Left hindlimb (tissue), 1 donor: ENCODE measurements at places on chromosomes 3 and 15.

GRCh38 chr15:58164926-58165325, 26.7 kb downstream of the AQP9 start:
- DNase-seq = no peak

DNA sequence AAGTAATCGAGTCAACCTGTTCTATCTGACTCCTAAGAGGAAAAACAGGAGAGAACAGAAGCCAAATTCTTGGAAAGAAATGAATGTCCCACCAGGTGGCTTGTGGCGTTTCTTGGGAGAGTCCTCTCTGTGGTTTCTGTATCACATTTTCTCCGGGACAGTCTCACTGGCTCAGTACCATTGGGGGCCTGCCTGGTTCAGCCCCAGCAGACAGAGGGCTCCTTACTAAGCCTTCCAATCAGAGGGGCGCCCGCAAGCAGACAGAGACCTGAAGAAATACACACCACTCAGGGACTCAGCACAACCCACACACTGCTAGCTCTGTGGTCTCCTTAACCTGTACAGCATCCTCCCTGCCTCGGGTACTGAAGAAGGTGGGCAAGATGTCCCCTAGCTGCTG, 302.1 kb downstream of the TLE3 start:
- DNase-seq = no peak

- peak; percentile 47 for DNase-seq
Measured at GRCh38 chr3:16890597-16891333, 6.0 kb downstream of the PLCL2 start.

DNA sequence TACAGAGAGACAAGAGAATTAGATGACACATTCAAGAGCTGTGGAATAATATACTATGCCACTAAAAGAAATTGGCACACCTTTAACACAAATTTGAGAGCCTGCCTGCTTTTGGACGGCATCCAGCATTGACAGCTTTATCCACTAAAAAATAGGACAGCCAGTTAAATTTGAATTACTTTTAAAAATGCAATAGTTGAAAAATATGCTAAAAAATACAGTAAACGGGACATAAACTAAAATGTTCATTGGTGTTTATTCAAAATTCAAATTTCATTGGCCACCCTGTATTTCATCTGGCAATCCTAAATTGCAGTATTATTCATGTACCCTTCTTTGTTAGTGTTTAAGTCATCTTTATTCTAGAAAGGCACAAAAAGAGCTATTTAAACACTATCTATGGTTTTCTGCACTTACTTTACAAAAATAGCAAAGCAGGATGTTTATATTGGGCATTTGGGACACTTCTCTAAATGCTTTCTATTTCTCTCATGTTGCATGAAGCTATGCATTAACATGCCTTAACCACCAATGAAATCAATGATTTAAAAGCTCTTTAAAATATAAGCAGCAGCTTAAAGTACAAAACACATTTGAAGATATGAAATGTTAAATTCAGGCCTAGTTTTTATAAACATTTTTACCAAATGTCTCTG, 160.1 kb downstream of the NEK10 start:
- DNase-seq = no peak

- no peak for DNase-seq
Measured at GRCh38 chr3:158407844-158408517, 163.0 kb upstream of the MLF1 start.

- DNase-seq = no peak
Measured at GRCh38 chr3:41853540-41854196, 108.2 kb downstream of the ULK4 start.

- peak; percentile 79 for DNase-seq
Measured at GRCh38 chr15:98525661-98526001, 122.7 kb upstream of the IGF1R start.

GRCh38 chr3:111650378-111651275, 55.5 kb upstream of the ZBED2 start:
- DNase-seq = no peak

DNA sequence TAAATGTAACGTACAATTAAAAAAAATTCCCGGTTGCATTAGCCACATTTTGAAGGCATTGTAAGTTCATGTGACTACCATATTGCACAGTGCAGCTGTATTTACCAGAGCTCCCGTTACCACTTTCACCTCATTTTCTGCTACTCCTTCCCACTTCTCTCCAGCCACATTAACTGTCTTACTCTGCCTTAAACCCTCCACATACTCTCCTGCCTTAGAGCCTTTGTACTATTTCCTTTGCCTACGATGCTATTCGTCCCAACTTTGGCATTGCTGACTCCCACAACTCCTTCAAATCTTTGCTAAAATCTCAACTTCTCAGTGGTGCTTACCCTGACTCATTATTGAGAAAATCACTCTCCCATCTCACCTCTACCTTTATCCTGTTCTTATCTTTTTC, 115.2 kb downstream of the CADM2 start:
- DNase-seq = no peak

- DNase-seq = no peak
Measured at GRCh38 chr3:176987901-176988650, 209.2 kb downstream of the TBL1XR1 start.

- no peak for DNase-seq
Measured at GRCh38 chr15:49610157-49610918, 10.3 kb downstream of the FAM227B start.

DNA sequence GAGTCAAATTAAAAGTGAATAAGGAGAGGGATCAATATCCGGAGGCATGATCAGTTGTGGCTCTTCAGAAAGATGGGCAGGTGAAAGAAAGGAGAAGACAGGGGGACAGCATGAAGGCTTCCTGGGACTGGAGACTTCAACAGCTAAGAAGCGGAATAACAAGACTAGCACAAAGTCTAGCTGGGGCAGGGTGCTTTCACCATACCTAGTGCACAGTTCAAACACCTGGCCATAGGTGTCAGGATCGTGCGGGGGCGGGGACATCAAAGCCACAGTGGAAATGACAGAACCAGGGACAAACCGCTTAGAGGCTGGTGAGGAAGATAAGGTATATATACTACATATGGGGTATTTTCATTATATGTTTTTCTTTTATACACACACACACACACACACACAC, 66.2 kb upstream of the FOXP1 start:
- no peak for DNase-seq

GRCh38 chr15:33859992-33860545, 108.2 kb upstream of the CHRM5 start:
- DNase-seq = no peak

GRCh38 chr3:153590051-153590450, 428.0 kb downstream of the RAP2B start:
- DNase-seq = no peak

GRCh38 chr3:4496087-4496452, 2.9 kb downstream of the ITPR1 start:
- DNase-seq = no peak

DNA sequence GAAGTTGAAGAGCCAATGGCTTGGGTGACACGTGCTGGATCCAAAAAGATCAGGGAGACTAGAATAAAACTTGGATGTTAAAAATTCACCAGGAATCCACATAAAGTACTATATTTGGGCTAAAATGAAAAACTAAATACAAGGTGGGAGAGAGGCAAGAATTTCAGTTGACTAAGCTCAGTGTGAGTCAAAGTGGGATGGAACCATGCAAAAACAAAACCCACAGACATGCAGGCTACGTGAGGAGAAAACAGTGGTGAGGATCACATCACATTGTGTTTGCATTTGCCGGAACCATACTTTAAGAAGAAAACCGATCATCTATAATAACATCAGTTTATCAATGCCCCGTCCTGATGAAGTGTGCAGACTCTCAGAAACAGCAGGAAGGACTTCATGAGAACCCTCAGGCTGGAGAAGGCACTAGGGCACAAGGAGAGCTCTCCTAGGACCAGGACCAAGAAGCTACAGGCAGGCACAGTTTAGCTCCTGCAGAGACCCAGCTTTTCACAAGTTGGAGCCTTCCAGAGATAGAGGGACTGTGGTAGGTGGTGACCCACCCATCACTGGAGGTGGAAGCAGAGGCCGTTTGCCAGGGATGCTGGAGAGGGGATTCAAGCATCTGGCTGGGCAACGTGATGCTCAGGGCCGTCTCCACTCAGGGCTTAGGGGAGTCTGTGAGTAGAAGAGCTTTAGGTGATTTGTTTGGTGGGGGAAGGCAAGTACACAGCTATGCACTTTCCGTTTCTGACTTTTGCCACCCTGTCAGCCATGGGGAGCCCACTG, 29.0 kb upstream of the NR2E3 start:
- DNase-seq = no peak

GRCh38 chr15:32909431-32909830, 191.6 kb downstream of the GREM1 start:
- DNase-seq = no peak

DNA sequence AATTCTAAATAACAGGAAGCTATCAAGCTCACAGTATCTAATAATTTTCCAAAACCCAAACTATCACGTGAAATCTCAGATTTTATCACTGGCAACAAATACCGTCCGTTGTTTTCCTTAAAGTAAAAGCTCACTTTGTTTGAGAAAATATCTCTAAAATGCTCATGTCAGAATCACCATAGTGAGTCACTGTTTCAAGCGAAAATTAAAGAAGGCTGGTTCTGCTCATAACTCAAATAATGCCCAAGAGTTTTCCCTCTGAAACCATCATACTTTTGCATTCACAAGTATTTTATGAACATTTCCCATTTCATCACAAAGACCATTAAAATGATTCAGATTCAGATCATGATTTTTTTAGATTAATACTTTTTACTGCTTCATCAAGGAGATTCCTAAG, 50.6 kb downstream of the TBL1XR1 start:
- no peak for DNase-seq

DNA sequence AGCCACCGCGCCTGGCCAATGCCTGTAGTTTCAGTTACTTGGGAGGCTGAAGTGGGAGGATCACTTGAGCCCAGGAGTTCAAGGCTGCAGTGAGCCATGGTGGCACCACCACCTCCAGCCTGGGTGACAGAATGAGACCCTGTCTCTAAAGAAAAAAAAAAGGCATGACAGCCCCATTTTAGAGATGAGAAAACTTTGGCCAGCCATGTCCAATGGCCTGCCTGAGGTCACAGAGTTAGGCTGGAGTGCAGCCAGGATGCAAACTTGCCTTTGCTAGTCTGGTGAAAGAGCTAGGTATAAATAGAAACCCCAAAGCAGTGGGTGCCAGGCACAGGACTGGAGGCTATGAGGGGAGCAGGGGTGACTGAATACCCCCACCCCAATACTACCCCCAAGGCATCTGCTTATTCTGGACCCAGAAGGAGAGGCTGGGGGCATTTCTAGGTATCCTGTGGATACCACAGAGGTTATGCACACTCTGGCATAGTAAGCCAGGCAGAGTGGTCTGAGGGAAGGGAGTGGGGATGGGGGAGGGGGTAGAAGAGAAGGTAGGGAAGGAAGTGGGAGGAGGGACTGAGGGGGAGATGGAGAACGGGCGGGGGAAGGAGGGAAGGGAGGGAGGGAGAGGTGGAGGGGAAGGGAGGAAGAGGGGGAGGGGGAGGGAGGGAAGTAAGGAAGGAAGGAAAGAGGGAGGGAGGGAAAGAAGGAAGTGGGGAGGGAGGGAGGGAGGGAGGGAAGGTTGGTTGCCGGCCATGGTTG, 16.2 kb upstream of the C15orf39 start:
- DNase-seq = no peak

- DNase-seq = no peak
Measured at GRCh38 chr3:107962946-107963345, 127.9 kb downstream of the CD47 start.

DNA sequence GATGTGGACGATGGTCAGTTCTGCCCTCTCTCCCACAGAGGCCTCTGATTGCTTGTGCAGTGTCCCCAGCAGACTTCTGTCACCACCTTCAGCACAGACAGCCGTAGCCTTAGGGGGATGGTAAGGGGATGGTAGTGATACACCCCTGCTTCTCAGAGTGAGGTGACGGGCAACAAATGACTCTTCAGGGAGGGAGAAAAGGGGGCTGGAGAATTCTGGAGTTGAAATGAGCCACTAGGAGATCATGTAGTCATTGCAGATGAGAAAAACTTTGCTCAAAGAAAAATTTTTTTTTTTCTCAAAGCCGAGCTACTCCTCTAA, 29.6 kb upstream of the TIMP4 start:
- no peak for DNase-seq

DNA sequence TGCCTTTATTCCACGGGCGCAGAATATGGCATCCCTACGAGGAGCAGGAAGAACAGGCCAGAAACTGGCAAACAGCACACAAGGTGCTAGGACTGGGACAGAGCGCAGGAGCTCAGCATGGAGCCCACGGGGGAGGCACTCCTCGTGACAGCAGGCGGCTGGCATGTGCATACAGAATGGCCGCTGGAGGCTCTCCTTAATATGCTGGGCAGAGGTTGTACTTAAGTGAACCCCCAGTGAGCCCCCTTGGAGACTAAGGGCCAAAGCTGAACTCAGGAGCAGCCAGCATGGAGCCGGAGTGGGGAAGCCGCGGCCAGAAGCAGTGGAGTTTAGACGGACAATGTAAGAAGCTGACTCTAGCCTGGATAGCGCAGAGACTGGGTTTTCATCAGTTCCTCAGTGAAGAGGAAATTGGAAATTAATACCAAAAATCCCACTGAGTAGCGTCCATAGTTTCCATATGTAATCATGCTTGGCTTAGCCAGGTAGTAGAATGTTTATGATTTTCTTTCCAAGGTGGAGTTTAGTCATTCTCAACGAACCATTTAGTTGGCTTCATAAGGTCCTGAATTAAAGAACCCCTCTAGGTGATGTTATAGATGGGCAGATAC, 69.4 kb downstream of the EPHB3 start:
- no peak for DNase-seq

DNA sequence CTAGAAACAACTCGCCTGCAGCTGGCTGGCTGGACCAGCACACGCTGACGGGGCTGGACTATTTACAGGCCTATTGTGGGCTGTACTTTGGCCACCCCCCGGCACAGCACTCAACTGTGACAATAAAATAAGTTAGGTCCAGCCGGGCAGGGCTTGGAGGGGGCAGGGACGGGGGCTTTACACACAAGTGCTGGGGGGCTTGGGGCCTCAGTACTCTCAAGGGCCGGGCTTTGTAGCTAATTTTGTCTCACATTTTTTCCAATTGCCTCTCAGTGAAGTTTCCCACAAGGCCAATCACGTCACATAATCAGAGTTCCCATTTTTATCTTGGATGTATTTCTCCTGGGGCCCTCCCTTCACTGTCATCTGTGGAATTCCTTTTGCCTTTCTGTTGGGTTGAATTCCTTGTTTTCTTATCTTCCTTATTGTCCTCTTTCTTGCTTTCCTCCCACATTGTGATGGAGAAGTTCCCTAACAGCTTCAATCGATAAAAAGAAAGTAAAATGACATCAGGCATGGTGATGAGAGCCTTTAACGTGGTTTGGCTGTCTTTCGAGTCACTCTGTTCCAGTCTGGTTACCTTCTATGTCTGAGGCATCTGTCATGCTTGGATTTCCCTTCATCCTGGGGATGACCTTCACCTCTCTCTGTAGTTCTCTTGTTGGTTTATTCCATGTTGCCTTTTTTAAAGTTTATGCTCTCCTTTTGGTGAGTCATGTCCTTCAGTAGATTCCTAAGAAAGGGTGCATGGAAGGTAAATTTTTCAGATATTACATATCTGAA, 44.1 kb upstream of the CMTM7 start:
- DNase-seq = no peak

DNA sequence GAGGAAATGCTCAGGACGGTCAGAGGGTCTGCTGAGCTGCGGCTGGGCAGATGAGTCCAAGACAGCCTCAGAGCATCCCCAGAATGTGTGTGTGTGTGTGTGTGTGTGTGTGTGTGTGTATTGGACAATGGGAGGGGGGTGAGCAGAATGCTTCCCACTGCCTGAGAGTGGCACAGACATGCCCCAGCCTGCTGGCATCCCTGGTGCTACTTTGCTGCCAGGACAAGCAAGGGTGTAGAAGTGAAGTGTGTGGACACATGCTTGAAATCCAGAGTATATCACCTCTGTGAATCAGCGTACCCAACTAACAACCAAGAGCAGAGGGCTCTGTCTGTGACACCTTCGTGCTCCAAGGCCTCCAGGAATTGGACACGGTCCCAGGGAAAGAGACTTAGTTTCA, 76.3 kb downstream of the SLC9A9 start:
- DNase-seq = no peak

- DNase-seq = no peak
Measured at GRCh38 chr3:30500666-30501399, 105.6 kb upstream of the TGFBR2 start.
